ENCODE measurements at places on chromosomes 3 and 15.

- H3K4me1 ChIP-seq, result no peaks in the 10 kb centered on the region
- H3K27ac ChIP-seq, result no peak overlapping the region
- H3K36me3 ChIP-seq, result peaks cover 16% of the 10 kb centered on the region
- DNase-seq, result no peak
- no peaks in the 10 kb centered on the region for H3K27me3 ChIP-seq
- no peak overlapping the region for H3K4me3 ChIP-seq
These were observed 255.9 kb upstream of the LYSMD4 start for GRCh38 chr15:99989095-99989494.

- no peaks in the 10 kb centered on the region for H3K27me3 ChIP-seq
- H3K27ac ChIP-seq, result no peak overlapping the region
- no peak for DNase-seq
- no peaks in the 10 kb centered on the region for H3K36me3 ChIP-seq
- no peak overlapping the region for H3K4me3 ChIP-seq
- H3K4me1 ChIP-seq, result no peaks in the 10 kb centered on the region
These were observed 37.5 kb upstream of the SLITRK3 start for GRCh38 chr3:165233501-165234195.

- no peaks in the 10 kb centered on the region for H3K27me3 ChIP-seq
- H3K4me1 ChIP-seq, result no peaks in the 10 kb centered on the region
- no peak overlapping the region for H3K27ac ChIP-seq
- DNase-seq, result no peak
- no peak overlapping the region for H3K4me3 ChIP-seq
These were observed 44.6 kb upstream of the SMAD6 start for GRCh38 chr15:66657185-66658020.

- no peak overlapping the region for H3K27ac ChIP-seq
- no peak for DNase-seq
- no peak overlapping the region for H3K4me3 ChIP-seq
- peaks cover 11% of the 10 kb centered on the region for H3K4me1 ChIP-seq
- H3K27me3 ChIP-seq, result no peaks in the 10 kb centered on the region
- no peaks in the 10 kb centered on the region for H3K36me3 ChIP-seq
These were observed 5.1 kb upstream of the VPS18 start for GRCh38 chr15:40889112-40889511.

DNA sequence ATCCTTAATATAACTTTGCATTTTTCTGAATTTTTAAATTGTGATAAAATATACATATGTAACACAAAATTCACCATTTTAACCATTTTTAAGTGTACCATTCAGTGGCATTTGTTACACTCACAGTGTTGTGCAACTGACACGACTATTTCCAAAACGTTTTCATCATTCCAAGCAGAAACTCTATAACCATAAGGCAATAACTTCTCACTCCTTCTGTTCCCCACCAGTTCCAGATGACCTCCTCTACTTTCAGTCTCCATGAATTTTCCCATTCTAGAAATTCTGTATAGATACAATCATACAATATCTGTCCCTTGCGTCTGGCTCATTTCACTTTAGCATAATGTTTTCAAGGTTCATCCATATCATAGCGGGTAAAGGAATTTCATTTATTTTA is 223.5 kb upstream of the TTC14 start:
- H3K27me3 ChIP-seq, result no peaks in the 10 kb centered on the region
- no peaks in the 10 kb centered on the region for H3K4me1 ChIP-seq
- H3K36me3 ChIP-seq, result no peaks in the 10 kb centered on the region
- H3K4me3 ChIP-seq, result no peak overlapping the region

DNA sequence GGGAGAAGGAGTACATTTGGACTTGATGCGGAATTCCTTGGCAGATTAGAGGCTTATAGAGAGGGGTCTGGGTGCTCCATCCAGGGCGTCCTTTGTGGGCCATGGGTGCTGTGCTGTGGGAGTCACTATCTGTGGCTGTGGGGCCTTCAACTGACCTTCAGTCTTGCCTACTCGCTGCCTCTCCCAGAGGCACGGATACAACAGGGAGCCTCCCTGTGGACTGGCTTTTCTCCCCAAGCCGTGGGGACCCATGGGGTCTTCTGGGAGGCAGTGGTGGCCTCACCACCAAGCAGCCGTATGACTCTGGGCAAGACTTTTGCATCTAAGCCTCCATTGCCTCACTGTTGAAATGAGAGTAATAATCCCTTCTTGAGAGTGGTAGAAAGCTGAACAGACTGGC is 83.9 kb downstream of the PDCD6IP start:
- no peak for DNase-seq
- no peak overlapping the region for H3K4me3 ChIP-seq
- H3K4me1 ChIP-seq, result peaks cover 3% of the 10 kb centered on the region
- no peaks in the 10 kb centered on the region for H3K27me3 ChIP-seq
- no peak overlapping the region for H3K27ac ChIP-seq

DNA sequence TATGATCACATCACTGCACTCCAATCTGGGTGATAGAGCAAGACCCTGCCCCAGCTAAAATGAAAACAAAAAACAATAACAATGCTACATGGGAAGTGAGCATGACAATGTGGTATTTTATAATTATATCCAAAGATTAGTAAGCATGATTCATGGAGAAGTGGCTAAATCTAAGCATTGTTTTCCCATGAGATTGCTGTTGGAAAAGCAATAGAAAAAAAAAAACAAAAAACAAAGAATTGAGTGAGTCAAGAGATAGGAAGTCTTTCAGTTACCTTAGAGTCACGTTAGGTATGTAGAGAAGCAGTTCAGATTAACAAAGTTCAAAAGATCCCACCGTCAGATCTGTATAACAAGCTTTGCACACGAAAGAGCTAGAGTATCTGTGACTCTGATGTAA is 210.3 kb upstream of the CNTN6 start:
- H3K36me3 ChIP-seq, result no peaks in the 10 kb centered on the region
- no peak overlapping the region for H3K4me3 ChIP-seq
- no peak for DNase-seq
- H3K27ac ChIP-seq, result no peak overlapping the region
- no peaks in the 10 kb centered on the region for H3K4me1 ChIP-seq
- H3K27me3 ChIP-seq, result no peaks in the 10 kb centered on the region

- H3K27ac ChIP-seq, result no peak overlapping the region
- no peak for DNase-seq
- H3K4me3 ChIP-seq, result no peak overlapping the region
These were observed 186.6 kb downstream of the UBE2E2 start for GRCh38 chr3:23389686-23390085.

- H3K36me3 ChIP-seq, result no peaks in the 10 kb centered on the region
- no peaks in the 10 kb centered on the region for H3K27me3 ChIP-seq
- no peaks in the 10 kb centered on the region for H3K4me1 ChIP-seq
- H3K27ac ChIP-seq, result no peak overlapping the region
These were observed 43.9 kb downstream of the ERC2 start for GRCh38 chr3:56424336-56424735.

DNA sequence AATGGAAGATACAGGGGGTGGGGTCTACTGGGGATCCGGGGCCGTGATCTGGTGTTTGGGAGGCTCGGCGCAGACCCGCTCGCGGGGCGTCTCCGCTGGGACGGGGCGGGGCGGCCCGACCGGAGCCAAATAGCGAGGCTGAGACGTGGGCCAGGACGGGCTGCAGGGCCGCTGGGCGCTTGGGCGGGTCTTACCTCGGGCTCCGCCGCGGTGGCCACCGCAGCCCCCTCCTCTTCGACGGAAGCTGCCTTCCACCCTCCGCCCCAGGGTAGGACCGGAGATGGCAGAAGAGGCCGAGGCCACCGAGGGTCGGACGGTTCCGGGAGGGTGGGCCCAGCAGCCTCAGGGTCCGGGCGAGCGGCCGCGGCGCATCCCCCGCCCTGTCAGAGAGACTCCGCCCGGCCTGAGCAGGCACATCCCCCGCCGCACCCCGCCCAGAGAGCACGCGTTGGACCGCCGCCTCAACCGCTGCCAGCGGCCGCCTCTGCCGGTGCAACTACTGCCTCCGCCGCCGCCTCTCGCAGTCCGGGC is 399 bp downstream of the MYO9A start:
- peak overlapping the region; percentile 79 for H3K4me3 ChIP-seq
- peak overlapping the region; percentile 94 for H3K27ac ChIP-seq
- peak; percentile 49 for DNase-seq
- H3K4me1 ChIP-seq, result peaks cover 7% of the 10 kb centered on the region
- peaks cover 7% of the 10 kb centered on the region for H3K36me3 ChIP-seq
- no peaks in the 10 kb centered on the region for H3K27me3 ChIP-seq

- H3K4me3 ChIP-seq, result peak overlapping the region; percentile 22
- H3K27ac ChIP-seq, result no peak overlapping the region
- H3K4me1 ChIP-seq, result no peaks in the 10 kb centered on the region
- DNase-seq, result no peak
- no peaks in the 10 kb centered on the region for H3K36me3 ChIP-seq
- H3K27me3 ChIP-seq, result peaks cover 6% of the 10 kb centered on the region
These were observed 522 bp upstream of the GXYLT2 start for GRCh38 chr3:72887343-72887704.

GRCh38 chr15:78979456-78980320 is 34.8 kb upstream of the CTSH start:
- no peak overlapping the region for H3K4me3 ChIP-seq
- peak; percentile 9 for DNase-seq
- H3K27me3 ChIP-seq, result no peaks in the 10 kb centered on the region
- no peaks in the 10 kb centered on the region for H3K4me1 ChIP-seq
- H3K27ac ChIP-seq, result no peak overlapping the region

GRCh38 chr3:148727231-148727630 is 29.5 kb downstream of the AGTR1 start:
- no peak overlapping the region for H3K27ac ChIP-seq
- DNase-seq, result no peak
- no peak overlapping the region for H3K4me3 ChIP-seq

GRCh38 chr3:10927551-10927950 is 65.0 kb upstream of the SLC6A1 start:
- H3K36me3 ChIP-seq, result no peaks in the 10 kb centered on the region
- H3K4me1 ChIP-seq, result no peaks in the 10 kb centered on the region
- H3K27ac ChIP-seq, result no peak overlapping the region
- DNase-seq, result no peak

DNA sequence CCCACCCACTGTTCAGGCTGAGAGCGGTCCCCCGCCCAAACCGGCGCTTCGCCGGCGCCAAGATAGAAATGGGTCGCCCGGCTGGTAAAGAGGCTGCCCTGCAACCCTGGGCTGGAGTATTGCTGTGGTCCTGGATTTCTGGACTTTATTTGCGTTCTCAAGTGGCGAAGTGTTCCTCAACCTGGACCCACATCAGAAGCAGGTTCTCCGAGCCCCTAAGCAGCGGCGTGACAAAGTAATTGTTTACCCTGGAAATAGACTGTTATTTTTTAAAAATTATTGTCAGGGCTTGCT is 481 bp upstream of the DYNC1LI1 start:
- peak overlapping the region; percentile 68 for H3K4me3 ChIP-seq

- H3K36me3 ChIP-seq, result no peaks in the 10 kb centered on the region
- H3K4me3 ChIP-seq, result no peak overlapping the region
- H3K27me3 ChIP-seq, result no peaks in the 10 kb centered on the region
- no peak for DNase-seq
These were observed 234.7 kb upstream of the ZPLD1 start for GRCh38 chr3:102200126-102200525.

GRCh38 chr15:53307952-53308624 is 451.4 kb downstream of the WDR72 start:
- H3K4me1 ChIP-seq, result no peaks in the 10 kb centered on the region
- H3K27ac ChIP-seq, result no peak overlapping the region
- H3K36me3 ChIP-seq, result no peaks in the 10 kb centered on the region
- no peak overlapping the region for H3K4me3 ChIP-seq

GRCh38 chr3:132232231-132232792 is 84.9 kb upstream of the ACP3 start:
- H3K4me1 ChIP-seq, result no peaks in the 10 kb centered on the region
- H3K27ac ChIP-seq, result no peak overlapping the region
- DNase-seq, result no peak
- no peaks in the 10 kb centered on the region for H3K36me3 ChIP-seq

DNA sequence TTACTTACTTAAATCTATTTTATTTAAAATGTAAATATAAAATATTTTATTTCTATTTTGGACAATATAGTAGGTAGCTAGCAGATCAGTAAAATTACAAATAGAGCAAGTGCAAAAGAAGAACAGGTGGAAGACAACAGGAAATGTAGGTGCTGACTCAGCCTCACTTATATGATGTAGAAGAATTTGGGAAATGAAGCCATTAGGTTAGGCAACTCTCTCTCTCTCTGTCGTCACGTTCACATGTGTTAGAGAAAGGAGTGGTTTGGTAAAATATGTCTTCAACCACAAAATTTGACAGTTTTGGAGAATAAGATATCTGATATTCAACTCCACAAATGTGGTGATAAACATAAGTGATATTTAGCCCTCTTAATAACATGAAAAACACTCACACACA is 532.5 kb upstream of the KCNMB2 start:
- H3K27ac ChIP-seq, result no peak overlapping the region
- H3K36me3 ChIP-seq, result no peaks in the 10 kb centered on the region
- peaks cover 44% of the 10 kb centered on the region for H3K4me1 ChIP-seq
- peak; percentile 5 for DNase-seq
- H3K4me3 ChIP-seq, result no peak overlapping the region

DNA sequence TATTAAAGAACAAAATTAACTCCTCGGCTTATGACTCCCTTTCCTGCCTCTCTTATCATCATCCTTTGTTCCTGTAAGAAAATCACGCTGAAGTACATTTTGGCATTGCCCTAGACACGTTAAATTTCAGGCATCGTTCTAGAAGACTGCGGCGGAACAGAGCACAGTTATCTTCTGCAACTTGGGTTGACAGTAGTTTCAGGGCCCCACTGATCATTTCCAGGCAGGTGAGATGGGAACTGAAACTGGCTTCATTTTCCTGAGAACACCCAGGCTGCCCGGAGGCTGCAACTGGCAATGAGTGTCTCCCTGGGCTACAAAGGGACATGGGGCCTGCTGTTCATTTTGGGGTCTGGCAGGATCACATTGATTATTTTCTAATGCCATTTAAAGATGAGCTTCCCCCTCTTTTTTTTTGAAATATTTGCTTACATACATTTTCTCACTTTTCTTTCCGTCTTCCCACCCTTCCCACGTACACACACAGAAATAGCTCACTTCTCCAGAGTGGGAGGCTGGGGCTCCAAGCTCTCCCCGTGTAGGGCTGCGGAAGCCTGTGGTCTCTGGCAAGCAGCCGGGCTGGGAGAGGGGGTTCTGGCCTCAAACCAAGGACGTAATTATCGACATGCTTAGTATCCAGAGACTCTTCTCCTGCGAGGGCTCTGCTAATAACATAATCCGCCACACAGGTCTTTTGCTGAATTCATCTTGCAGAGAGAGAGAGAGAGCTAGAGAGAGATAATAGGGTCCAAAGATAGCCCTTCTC is 267.4 kb downstream of the ABHD5 start:
- H3K27ac ChIP-seq, result no peak overlapping the region
- H3K4me1 ChIP-seq, result no peaks in the 10 kb centered on the region

- no peak overlapping the region for H3K4me3 ChIP-seq
- H3K27ac ChIP-seq, result no peak overlapping the region
- DNase-seq, result no peak
These were observed 2.1 kb downstream of the GRM2 start for GRCh38 chr3:51709004-51709420.

- no peak overlapping the region for H3K27ac ChIP-seq
- no peak overlapping the region for H3K4me3 ChIP-seq
- no peaks in the 10 kb centered on the region for H3K36me3 ChIP-seq
These were observed 271.5 kb downstream of the EFHB start for GRCh38 chr3:19662486-19662885.

DNA sequence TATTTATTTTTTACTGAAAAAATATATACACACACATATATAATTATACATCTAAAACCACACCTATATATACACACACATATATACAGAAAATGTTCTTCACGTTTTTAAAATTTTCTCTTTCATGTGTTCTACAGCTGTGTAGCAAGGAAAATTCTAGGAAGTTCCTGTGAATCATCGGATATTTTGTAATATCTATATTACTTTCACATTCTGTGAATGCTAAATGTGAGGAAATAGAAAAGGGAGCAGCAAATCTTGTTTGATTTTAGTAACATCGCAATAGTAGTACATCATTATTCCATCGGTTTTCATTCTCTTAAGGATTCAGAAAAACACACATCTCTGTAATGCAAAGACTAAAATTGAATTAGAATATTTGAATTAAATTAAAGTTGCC is 836.8 kb upstream of the NECTIN3 start:
- no peaks in the 10 kb centered on the region for H3K4me1 ChIP-seq
- H3K27ac ChIP-seq, result no peak overlapping the region
- DNase-seq, result no peak
- H3K4me3 ChIP-seq, result no peak overlapping the region
